ENCODE measurements at places on chromosomes 6 and 20.

- no peak for DNase-seq
Measured at GRCh38 chr6:137487869-137488149, 6.4 kb downstream of the OLIG3 start.

GRCh38 chr6:20840675-20841074, 306.4 kb downstream of the CDKAL1 start:
- no peak for DNase-seq

GRCh38 chr6:24520929-24521546, 26.3 kb downstream of the ALDH5A1 start:
- peak; percentile 34 for DNase-seq

GRCh38 chr6:154232013-154232910, 124.3 kb downstream of the IPCEF1 start:
- DNase-seq = peak; percentile 51

DNA sequence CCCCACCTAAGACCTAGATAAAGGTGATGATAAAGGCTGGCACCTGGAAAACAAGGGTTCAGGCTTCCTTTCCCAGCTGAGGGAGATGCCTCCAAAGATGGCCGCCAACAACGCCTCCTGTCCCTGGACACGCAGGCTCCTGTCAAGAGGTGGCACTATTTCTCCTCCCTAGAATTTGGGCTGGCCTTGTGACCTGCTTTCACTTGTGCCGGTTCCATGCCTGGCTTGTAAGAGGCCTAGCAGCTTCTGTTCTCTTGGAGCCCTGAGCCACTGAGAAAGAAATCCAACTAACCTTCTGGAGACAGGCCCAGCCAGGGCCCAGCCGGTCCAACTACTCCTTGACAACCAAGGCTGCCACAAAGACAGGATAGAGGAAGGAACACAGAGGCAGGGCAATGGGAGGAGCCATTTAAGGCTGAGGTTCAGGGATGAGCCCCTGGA, 60.2 kb upstream of the RALY start:
- peak; percentile 73 for DNase-seq

- no peak for DNase-seq
Measured at GRCh38 chr6:135147637-135148592, 33.2 kb upstream of the MYB start.

DNA sequence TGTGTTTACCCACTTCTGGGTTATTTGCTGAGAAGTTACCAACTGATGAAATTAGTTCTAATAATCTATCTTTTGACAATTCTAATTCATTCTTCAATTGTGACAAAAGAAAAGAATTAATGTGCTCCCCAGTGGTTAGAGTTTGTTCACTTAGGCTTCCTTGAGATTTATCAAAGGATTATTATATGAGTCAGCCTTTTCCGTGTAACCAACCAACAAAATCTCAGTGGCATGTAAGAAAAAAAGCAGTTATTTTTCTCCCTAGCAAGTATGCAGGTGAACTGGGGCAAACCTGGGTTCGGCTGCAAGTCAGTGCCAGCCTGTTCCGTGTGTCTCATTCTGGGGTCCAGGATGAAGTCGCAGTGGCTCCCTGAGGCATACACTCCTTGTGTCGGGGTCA, 28.8 kb upstream of the HIVEP1 start:
- no peak for DNase-seq

DNA sequence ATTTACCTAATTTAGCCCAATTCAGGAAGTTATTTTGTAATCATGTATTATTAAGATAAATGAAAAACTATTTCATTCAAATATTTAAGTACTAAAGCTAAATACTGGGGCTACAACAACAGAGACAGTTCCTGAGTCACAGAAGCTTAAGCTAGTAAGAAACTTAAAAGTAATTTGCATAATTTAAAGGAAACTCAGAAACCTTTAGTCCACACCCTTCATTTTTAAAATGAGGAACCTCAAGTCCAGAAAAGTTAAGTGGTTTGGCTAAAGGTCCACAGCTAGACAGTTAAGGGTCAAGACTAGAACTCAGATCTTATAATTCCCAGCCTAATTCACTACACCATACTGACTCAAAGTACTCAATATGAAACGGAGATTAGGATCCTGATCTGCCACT, 7.2 kb downstream of the LMBRD1 start:
- peak; percentile 11 for DNase-seq

DNA sequence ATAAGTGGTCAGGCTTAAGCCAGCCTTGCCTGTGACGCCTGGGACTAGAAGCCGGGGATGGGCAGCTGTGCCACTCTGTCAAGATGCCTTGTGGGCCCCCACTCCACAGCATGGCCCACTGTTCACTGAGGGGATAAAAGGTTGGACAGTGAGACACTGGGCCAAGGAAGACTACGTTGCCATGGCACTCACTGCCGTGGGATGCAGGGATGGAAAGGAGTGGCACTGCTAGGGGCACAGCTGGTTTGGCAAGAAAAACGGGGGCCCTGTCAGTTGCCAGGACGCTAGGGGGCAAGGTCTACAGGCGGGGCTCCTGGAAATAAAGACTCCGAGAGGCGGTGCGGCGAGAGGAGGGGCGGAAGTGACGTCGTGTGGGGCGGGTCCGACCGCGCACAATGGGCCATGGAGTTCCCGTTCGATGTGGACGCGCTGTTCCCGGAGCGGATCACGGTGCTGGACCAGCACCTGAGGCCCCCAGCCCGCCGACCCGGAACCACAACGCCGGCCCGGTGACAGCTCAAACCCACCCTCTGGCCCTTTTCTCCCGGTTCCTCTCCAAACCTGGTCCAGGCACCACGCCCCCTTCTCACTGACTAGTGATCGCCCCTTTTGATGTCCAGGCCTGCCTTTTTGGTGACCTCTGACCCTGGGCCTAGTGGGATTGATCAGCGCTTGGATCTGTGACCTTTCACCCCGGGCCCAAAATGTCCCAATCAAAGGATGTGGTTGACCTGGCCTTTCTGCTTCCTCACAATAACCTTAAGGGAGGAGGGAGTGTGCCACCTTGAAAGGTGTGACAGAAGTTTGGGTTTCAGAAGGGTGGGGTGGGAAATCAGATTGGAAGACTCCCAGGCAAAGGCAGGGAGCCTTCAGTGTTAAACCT, at the start of gene ATAT1:
TSS of gene ATAT1 (plus strand) at position 391 of the 883 bp plus-strand sequence.
- DNase-seq = peak; percentile 91

DNA sequence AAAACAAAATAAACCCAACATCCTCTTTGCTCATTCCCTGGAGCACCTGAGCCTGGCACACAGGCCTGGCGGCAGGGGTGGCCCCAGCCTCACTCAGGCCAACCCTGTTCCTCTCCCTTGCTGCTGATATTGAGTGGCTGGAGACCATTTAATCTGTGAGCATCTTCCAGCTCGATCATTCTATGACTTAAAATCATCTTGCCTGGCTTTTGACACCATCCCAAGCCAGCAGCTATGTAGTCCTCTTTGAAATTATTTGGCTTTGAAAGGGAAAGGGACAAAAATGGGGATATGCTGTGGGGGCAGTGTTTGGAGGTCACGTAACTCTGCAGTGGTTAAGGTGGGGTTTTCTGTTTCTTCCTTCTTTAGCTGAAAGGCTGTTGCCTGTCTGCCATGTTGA, 22.8 kb downstream of the EZR start:
- DNase-seq = no peak

GRCh38 chr6:143299253-143300166, 151.0 kb downstream of the ADAT2 start:
- DNase-seq = no peak

GRCh38 chr6:90454836-90455427, 131.9 kb downstream of the MAP3K7 start:
- DNase-seq = no peak

DNA sequence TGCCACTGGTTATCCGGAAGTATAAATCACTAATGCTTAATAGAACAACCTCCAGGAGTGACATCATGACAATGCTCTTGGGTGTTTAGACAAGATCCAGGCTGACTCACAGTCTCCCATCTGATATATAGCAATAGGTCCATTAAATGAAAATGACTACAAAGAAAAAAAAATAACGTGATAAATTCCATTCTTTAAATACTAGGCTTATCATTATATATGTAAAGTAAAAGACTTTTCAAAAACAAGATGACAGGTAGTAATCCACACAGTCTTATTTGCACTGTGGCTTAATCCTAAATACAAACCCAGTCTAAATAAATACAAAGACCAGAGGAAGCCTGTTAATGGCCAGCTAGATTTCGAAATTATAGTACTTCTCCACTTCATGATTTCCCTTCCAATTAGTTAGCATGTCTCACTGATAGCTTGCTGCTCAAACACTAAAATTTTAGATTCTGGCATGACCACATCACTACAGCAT, 149.1 kb upstream of the BEND3 start:
- no peak for DNase-seq

- DNase-seq = no peak
Measured at GRCh38 chr6:169415179-169415578, 161.5 kb upstream of the THBS2 start.

Measured in common myeloid progenitor, CD34-positive (primary cell).